ENCODE measurements at places on chromosomes 5 and 9.

DNA sequence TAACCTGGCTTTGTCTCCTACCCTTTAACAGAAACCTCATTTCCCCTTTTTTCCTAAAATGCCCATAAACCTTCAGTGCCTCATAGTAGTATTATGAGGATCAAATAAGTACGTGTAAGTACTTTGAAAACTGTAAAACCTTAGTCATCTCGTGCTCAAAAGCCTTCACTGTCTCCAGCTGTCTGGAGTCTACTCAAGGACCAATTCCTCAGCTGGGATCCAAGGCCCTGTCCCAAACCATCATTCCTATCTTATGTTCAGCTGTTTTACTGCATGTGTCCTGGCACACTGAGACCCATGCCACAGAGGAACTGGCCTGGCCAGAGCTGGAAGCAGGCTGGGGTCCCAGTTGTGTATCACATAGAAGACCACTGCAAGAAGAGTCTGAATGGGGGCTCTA lies 15.9 kb downstream of the ADAMTSL1 start:
- no peak for DNase-seq

DNA sequence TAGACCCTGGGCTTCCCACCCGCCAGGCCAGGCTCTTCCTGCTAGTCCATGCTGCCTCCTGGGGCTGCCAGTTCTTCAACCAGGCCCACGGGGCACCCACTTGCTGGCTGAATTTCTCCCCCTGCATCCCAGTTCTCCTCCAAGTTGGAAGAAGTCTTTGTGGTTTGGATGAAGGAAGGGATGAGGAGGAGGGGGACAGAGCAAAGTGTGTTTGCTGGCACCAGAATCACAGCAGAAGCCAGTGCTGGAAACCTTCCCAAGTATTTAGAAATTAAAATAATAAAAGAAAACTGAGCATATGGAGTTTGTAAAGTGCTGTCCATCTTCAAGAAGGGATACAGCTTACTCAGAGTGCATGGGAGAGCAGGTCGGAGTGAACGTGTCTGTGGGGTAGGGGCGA lies 19.4 kb upstream of the UNC5A start:
- DNase-seq: no peak

- no peak for DNase-seq
Measured at GRCh38 chr9:80994892-80995291, 694.5 kb downstream of the TLE1 start.

DNA sequence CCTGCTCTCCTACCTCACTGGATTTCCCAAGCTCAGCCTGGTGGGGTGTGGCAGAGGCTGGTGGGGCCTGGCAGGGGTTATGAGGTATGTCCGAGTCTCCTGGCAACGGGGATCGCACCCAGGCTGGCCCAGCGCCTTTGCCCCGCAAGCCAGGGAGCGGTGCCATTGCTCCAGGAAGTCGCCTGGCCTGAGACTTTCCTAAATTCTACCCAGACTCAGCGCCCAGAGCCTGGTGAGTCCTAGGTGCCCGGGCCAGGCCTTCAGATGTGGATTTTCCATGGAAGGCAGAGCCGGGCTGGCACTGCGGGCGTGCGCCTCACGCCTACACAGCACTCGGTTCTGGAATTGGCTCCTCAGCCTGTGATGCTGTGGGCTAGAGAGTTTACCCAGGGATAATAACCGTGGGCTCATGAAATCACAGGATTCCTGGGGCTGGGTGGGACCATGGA lies 155.4 kb upstream of the COL5A1 start:
- no peak for DNase-seq

GRCh38 chr9:133472277-133472645 lies 6.6 kb downstream of the SLC2A6 start:
- no peak for DNase-seq

GRCh38 chr9:129671519-129671918 lies 6.1 kb downstream of the PRRX2 start:
- DNase-seq: no peak

DNA sequence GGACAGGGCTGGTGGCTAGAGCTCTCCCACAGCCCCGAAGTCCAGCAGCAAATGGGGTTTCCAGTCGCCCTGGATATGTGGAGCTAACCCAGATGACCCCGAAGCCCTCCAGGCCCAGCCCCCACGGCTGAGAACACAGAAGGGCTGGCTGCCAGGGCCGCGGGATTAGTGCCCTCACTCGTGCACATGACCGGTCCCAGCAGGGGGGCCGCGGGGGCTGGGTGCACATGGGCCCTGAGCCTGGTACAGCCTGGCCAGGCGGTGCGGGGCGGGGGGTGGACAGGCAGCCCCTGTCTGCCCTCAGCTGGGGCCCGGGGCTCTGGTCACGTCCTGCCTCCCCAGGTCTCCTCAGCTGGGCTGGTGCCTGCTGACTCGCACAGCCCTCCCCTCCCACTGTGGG lies 5.9 kb downstream of the SSNA1 start:
- no peak for DNase-seq
